ACHN (cell line): ENCODE measurements at places on chromosomes 7 and 10.

- DNase-seq: no peak
These were observed 112.8 kb downstream of the JMJD1C start for GRCh38 chr10:63352976-63353375.

GRCh38 chr7:37990337-37990736 is 69.9 kb downstream of the EPDR1 start:
- no peak for DNase-seq

DNA sequence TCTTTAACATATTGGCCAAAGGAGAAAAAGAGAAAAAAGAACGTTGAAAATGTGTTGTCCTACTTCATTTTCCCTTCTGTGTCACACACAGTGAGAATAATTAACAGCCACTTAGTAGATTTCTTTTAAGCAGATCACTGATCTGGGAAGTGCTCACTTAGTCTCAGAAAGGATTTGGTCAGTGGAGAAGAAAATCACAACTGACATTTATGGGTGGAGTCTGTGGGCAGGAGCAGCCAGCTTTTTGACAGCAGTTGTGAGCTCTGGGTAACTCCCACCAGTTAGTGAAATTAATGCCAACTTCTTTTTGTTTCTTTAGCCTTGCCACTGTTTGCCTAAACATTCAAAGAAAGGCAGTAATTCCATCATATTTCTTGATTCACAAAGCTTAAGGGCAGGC is 49.7 kb downstream of the CDK14 start:
- no peak for DNase-seq

DNA sequence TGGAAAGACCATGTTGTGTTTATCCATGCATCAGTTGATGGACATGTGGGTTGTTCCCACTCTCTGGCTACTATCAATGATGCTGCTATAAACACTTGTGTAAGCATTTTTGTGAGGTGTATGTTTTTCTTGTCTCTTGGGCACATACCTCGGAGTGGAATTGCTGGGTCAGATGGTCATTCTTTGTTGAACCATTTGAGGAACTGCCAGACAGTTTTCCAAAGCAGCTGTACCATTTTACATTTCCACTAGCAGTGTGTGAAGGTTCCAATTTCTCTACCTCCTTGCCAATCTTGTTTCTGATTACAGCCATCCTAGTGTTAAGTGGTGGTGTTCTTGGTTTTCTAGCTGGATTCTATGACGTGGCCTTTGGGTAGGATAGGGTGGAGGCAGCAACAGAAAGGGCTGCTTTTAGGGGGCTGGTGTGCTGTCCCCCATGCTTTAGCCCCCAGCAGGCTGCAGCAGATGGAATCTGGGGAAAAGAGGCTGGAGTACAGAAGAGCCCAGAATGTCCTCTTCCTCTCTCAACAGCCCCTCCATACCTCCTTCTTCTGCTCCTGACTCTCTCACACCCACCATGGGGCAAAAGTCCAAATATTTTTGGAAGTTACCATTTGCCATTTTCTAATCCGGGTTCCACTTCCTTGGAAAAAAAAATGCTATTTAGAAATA is 352.7 kb downstream of the FRMD4A start:
- DNase-seq: no peak

GRCh38 chr7:124720195-124720594 is 45.4 kb downstream of the GPR37 start:
- no peak for DNase-seq

GRCh38 chr10:113525713-113526112 is 27.1 kb upstream of the HABP2 start:
- no peak for DNase-seq

- peak; percentile 89 for DNase-seq
These were observed at the start of gene NFKB2 for GRCh38 chr10:102395400-102396316. Gene NFKB2 (plus strand): TSS chr10:102395705. CDS start chr10:102395960, 255 bp downstream.

DNA sequence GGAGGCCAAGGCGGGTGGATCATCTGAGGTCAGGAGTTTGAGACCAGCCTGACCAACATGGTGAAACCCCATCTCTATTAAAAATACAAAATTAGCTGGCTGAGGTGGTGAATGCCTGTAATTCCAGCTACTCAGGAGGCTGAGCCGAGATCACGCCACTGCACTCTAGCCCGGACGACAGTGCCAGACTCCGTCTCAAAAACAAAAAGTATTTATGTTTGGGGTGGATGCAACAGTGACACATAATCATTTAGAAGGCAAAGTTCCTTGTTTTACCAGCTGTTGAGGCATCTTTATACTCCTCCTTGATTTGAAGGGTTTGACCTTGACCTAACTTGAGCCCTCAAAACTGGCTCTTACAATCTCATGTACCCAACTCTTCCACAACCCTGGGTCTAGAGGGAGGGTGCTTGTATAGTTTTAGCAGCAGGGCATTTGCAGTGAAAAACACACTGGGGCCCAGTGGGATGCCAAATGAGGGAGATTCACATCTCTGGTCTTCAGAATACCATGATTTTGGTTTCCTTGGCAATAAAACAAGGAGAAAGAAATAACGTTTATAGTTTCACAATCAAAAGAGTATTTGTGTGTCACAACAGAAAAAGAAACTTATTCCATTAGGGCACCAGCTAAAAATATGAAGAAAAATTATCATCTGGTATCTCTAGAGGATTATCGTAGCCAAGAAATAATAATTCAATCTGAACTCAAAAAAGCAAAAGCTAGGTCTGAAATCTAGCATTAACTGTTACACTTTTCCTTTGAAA is 14.2 kb upstream of the TMEM254 start:
- DNase-seq: no peak

- DNase-seq: no peak
These were observed 48.5 kb upstream of the LEP start for GRCh38 chr7:128192497-128193142.

DNA sequence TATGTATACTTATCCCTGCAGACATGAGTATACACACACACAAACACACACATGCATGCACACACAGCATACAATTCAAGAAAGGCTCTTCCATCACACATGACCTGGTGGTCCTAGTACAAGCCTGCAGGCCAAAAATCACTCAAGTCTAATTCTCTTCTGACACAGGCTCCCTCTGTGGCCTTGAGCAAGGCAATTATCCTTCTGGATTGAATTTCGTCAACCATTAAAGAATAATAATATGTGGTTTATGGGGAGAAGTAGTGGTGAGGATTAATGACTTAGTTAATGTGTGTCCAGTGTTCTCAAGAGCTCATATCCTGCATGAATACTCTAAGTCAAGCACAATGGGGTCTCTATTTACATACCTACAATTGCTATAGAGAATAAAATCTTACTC is 161.8 kb upstream of the KIAA1217 start:
- DNase-seq: no peak

DNA sequence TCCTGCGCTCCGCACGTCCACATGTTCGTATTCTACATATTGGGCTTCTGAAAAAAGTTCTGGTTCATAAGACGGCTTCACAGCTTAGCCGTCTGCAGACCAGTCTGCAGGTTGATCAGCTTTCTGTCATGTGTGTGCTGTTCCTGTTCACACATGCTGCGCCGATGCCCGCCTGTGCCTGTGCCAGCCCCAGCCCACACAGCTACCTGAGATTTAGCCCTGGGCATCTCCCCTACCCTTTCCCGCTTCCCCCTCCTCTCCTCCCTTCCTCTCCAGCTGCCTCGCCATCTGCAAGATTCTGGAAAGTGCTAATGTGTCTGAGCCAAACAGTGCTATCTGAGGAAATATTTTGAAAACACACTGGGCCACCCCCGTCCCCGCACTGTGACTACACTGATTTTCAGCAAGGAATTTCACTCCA is 7.1 kb downstream of the CHST3 start:
- no peak for DNase-seq

GRCh38 chr7:100413889-100414288 is 14.6 kb downstream of the ZCWPW1 start:
- DNase-seq: no peak

GRCh38 chr10:133276435-133277201 is at the start of gene ADAM8:
Gene ADAM8 (minus strand): TSS chr10:133276868. CDS start chr10:133276817, 51 bp downstream.
- DNase-seq: peak; percentile 59

- DNase-seq: no peak
These were observed 598.8 kb downstream of the SUGCT start for GRCh38 chr7:40733578-40733977.

DNA sequence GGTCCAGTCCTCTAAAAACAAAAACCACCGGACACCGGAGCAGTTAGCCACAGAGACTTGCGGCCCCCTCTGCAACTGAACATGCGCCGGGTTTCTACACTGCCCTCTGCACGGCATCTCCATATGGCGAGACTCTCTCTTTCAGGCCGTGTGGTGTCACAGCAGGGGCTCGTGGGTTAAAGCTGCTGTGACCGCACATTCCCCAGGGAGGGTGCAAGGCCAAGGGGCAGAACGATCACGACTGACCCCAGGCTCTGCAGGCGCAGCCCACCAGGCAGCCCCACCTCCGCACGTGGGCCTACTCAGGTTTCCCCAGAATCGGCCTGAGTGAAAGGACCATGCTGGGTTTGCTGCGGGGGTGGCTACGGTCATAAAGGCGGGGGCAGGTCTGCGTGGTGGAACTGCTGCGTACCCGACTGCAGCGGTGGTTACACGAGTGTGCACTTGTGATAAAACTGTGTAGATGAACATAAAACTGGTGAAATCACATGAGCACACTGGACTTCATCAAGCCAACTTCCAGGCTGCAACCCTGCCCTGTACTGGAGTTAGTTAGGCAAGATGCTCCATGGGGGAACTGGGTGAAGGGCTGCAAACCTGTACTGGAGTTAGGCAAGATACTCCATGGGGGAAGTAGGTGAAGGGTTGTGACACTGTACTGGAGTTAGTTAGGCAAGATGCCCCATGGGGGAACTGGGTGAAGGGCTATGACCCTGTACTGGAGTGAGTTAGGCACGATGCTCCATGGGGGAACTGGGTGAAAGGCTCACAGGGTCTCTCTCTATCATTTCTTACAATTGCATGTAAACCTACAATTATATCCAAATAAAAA is 81.4 kb upstream of the PPP2R2D start:
- DNase-seq: no peak

DNA sequence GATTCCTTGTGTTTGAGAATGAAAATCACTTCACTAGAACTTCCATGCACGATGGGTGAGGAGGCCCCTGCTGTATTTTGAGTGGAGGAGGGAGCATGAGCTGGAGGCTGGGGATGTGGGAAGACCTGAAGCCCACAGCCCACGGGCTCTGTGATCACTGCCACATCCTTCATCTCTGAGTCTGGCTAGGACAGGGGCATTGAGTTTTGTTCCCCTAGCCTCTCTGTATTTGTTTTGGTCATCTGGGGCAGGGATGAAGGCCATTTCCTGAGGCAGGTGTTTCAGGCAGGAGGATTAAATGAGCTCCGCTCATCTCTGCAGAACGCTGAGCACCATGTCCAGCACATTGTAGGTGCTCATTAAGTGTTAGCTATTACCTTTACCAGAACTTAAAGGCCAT is 293.6 kb downstream of the GLRX3 start:
- no peak for DNase-seq

DNA sequence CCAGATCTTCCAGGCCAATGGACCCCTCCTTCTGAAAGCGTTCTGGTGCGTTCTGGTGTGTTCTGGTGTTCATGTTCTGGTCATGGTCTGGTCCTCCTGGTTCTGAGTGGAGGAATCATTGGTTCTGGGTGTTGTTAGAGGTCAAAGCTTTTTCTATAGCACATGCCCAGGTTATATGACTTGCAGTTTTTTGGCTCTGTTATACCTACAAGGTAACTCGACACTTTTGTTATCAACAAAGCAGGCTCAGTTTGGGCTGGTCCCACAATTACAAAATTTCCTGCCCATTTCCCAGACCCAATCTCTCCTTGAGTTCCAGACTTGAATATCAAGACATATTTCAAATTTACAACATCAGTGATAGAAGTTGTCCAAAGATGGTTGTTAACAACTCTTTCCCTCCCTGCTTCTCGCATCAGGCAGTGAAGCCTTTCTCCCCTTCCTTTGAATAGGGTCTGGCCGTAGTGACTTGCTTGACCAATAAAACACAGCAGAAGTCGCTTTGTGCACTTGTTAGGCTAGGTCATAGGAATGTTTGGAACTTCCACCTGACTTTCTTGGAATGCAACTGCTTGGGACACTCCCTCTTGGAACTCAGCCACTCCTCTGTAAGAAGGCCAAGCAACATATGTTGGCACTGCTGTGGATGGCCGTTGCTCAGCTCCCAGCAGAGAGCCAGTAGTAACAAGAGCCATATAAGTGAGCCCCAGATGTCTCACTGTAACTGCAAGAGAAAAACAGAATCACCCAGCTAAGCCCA is 83.1 kb upstream of the STEAP1B start:
- peak; percentile 100 for DNase-seq

DNA sequence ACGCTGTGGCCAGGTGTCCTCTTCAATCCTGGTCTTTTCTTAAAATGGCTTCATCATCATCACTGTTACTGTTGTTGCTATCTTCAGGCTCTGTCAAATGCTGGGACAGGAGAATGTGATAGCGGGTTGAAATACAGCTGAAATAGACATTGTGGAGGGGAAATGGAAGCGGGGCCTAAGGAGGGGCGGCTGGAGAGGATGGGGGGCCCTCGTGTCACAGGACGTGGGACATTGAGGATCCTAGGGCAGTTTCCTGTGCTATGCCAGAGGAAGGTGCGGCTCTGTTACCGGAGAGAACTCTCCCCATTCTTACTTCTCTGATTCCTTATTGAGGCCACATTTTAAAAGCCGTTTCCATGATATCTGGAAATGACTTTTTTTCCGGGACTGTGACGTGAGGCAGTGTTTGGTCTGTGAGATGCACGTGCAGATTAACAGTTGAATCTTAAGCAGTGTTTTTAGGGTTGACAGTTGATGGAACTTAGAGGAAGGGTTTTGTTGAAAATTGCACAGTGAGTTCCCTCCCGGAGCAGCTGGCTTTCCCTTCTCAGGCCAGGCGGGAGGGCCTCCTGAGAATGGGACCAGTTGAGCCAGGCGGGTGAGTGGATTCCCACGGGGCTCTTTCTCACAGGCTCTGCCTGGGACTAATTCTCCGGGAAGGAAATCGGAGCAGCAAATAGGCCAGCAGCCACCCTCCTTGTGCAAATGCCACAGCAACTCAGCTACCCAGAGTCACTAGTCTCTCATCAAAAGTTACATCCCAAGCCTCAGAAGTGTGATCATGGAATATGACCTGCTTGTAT is 125.2 kb downstream of the TACC2 start:
- DNase-seq: no peak

DNA sequence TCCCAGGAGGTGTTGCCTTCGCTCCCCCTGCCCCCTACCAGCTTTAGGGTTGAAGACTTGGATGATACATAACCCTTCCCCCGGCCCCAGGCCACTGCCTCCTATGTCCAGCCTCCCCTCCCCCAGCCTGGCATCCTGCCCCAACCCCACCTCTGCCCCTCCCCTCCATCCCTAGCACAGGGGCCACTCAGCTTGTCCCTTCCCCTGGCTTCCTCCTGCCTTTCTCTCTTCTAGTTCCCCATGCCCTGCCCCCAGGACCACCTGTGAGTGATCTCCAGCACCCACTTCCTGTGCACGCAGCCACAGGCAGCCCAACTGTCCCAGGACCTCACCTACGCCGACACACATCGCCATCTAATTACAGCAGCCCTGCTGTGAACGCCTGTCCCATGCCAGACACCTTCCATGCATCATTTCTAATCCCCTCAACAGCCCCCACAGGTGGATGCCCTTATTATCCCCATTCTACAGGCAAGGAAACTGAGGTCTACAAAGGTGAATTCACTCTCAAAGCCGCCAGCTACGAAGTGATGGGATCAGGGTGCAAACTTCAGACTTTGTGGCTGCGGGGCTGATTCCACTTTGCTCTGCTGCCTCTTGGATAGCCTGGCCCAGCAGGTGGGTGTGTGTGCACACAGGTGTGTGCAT is 82.4 kb upstream of the CHST15 start:
- no peak for DNase-seq

- no peak for DNase-seq
These were observed 77.3 kb upstream of the SAMD8 start for GRCh38 chr10:75034131-75034512.
